Inflammatory macrophage (primary cell): ENCODE measurements at places on chromosomes 2 and 18.

- DNase-seq, result no peak
Observed at GRCh38 chr18:25123438-25124232, 228.3 kb downstream of the ZNF521 start.

DNA sequence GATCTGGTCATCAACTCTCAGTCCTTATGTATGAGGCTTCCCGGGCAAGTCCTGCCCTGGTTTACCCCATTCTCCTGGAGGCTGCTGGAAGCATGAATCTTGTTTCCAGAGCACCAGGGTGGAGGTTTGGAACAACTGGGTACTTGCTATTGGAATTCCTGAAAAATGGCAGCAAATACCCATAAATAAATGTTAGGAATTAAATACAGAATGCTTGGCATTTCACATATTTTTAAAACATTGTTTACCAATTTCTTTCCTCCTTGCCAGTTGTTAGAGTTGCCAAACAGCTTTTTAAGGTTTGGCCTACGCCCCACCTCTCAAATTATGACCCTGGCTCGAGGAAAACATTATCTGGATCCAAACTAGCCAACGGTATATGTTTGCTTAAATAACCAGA, 90.6 kb upstream of the ZCCHC2 start:
- DNase-seq, result no peak

DNA sequence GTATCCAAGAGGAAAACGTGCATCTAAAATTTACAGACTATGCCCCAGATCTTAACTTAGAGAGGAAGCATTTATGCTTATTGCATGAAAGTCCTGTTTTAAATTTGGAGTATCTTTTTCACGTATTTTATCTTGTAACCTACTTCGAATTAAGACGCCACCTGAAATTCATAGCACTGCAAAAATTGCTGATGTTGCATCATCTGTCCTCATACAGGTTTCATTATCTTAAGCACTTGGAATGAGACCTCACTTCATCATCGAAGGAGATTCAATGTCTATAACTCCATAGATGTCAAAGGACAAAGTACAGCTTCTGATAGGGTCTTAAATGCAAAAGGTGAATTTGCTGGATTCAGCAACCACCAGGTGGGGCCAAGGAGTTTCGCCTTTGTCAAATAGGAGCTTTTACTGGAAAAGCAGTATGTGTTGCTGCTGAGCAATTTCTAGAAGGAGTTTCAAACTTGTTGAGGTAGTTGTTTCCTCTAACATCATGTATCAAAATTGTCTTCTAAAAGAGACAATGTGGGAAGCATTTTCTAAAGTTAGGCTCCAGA, 106.4 kb upstream of the CCDC85A start:
- DNase-seq, result no peak

DNA sequence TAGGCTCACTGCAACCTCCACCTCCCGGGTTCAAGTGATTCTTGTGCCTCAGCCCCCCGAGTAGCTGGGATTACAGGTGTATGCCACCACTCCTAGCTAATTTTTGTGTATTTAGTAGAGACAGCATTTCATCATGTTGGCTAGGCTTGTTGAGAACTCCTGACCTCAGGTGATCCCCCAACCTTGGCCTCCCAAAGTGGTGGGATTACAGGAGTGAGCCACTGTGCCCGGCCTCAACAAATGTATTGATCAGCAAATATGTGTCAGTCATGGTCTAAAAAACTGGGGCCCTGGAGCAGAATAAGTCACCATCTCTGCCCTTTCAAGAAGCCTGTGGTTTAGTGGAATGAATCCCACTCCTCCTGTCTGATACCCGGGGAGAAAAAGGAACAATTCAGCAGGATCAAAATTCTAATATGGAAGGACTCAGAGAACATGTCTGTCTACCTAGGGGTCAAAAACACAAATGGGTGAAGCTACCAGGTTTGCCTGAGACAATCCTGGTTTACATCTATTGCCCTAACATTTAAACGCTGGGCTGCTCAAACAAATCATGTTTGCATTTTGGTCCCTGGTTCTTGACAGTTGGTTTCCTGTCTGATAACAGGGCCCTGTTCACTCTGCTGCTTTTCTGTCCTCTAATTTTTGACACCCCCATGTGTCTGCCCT, 21.6 kb downstream of the GCKR start:
- DNase-seq, result no peak

GRCh38 chr2:10080536-10081304, 509 bp upstream of the CYS1 start:
- no peak for DNase-seq

- peak; percentile 90 for DNase-seq
Observed at GRCh38 chr2:8539743-8540551, 141.9 kb upstream of the ID2 start.

DNA sequence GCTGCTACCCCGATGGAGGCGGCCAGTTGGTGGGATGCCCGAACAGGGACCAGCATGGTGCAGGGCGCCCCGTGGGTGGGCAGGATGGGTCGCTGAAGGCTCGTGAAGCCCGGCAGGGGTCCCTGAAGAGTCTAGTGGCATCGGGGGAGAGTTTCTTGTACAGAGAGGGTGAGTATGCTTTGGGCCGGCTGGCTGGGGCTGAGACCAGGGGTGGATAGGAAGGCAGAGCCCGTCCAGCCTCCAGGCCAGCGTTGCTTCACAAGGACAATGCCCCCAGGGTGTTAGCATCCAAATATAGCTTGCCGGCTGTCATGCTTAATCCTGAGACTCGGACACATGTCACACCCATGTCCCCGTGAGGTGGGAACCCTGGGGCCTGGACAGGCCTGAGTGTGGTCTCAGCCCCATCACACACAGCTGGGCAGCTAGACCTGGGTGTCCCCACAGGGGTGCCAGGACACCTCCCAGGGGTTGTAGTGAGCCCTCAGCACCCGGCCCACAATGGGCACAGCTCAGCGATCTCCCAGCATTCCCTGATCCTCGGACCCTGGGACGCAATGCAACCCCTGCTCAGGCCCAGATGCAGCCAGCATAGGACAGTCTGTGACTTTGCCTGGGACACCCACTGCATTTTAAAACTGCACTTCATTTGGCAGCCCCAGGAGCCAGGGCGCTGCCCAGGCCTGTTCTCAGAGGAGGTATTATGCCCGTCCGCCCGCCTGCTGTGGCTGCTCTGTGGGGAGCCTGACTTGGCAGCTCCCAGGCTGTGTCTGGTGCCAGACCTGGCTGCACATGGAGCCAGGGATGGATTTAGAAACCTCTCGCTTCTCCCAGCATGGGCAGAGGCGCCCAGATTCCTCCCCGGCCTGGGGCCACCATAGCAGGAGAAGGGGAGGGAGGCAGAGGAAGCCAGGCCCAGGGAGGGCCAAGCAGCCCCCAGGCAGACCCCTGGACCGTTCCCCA, 36.4 kb downstream of the RAMP1 start:
- no peak for DNase-seq

DNA sequence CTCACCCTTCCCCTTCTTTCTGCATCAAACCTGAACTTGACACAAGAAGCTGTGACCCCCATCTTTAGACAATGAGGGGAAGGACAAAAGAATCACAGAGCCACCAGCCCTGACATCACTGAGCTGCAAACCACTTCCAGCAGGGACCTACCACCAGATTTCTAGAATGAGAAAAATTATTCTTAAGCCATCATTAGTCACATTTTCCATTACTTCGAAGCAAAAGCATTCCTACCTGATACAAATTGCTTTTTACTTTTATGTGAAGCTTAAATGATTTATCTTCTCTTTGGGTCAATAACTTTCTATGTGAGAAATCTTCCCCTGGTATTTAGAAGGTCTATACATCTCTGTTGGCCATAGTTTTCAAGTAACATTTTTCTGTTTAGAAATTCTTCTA, 134.8 kb downstream of the TCF4 start:
- DNase-seq, result no peak

- peak; percentile 13 for DNase-seq
Observed at GRCh38 chr18:32930695-32931301, 158.0 kb upstream of the KLHL14 start.

- no peak for DNase-seq
Observed at GRCh38 chr2:109014476-109014875, 25.5 kb upstream of the EDAR start.
